ENCODE measurements at places on chromosomes 5 and 9.
A peak's percentile ranks its signal among the peaks of the same experiment; 100 is the strongest.

GRCh38 chr9:107707428-107707837, 217.9 kb upstream of the KLF4 start:
- DNase-seq: peak; percentile 70

DNA sequence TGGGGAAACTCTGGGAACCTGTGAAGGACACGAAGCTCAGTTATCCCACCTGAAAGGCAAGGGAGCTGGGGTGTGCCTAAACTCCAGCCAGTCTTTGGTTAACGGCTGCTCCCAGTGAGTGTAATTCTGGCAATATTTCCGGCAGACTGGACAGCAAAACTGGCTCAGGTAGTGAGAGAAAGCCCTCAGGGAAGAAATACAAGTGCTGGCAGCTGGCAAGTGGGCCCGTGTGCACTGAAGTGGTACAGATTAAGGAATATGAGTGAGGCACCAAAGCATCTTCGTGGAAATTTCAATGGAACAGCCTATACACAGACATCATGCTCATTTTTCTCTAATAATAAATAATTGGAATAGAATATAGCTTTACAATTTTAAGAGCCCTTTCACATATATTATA, 56.2 kb downstream of the ABHD17B start:
- no peak for DNase-seq

GRCh38 chr9:4174546-4175175, 125.2 kb downstream of the GLIS3 start:
- DNase-seq: no peak

DNA sequence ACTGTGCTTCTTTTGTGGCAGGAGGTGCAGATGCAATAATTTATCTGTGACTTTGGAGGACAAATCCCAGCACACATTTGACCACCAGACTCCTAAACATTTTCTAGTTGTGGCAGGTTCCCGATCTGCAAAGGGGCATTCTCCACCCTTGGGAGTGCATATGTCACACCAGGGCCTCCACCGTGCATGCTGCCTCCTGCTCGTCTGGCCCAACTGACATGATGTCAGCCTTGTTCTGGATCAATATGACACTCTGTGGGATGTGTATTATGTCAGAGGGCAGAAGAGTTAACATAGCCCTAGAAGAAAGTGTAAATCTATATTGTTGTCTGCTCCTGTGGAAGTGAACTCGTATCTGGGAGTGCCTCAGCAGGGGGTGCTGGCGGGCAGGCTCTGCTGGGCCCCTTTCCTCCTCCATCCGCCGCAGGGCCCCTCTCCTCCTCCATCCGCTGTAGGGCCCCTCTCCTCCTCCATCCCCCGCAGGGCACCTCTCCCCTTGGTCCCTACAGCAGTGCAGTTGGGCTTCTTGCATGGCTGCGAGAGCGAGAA, 97.7 kb upstream of the PPP1R26 start:
- DNase-seq: no peak

- DNase-seq: peak; percentile 63
Measured at GRCh38 chr5:180607861-180608571, 16.7 kb upstream of the SCGB3A1 start.

DNA sequence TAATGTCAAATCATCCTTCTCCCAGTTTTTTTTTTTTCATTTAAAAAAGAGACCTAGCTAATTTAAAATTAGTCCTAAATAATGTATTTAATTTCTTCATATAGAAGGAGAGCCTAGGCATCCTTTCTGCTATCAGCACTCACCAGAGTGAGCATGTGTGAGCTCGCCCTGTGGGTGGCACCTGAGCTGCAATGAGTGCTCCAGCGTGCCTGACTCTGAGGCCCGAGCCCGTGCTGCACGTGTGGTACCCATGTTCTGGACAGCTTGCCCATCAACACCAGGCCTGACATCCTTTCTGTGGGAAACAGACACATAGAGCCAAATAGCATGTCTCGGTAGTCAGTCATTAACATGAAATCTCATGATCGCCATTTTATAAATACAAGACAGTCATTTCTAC, 381.4 kb downstream of the DTWD2 start:
- DNase-seq: no peak

GRCh38 chr5:133341296-133341695, 271.0 kb downstream of the FSTL4 start:
- no peak for DNase-seq

GRCh38 chr5:172477466-172477865, 23.1 kb upstream of the SH3PXD2B start:
- no peak for DNase-seq

DNA sequence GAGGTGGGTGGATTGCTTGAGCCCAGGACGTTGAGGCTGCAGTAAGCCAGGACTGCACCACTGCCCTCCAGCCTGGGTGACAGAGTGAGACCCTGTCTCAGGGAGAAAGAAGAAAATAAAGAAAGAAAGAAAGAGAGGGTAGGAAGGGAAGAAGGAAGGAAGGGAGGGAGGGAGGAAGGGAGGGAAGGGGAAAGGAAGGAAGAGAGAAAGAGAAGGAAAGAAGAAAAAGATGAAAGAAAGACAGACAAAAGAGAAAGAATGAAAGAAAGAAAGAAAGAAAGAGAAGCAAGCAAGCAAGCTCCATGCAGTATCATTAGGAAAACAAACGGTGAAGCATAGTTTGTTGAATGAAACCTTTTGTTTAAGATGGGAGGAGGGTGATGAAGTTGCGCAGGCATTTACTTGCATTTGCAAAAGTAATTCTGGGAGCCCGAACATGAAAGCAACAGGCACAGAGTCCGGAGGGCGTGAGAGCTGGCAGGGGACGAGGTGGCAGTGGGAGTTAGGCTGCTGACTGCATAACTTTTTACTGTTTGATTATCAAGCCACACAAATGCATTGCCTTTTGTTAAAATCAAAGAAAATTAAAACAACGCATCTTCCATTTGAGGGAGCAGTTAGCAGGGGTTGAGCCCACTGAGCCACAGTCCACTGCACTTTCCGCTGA, 26.0 kb upstream of the CEP72 start:
- no peak for DNase-seq

- peak; percentile 52 for DNase-seq
Measured at GRCh38 chr5:59588922-59589321, 304.6 kb downstream of the PDE4D start.

DNA sequence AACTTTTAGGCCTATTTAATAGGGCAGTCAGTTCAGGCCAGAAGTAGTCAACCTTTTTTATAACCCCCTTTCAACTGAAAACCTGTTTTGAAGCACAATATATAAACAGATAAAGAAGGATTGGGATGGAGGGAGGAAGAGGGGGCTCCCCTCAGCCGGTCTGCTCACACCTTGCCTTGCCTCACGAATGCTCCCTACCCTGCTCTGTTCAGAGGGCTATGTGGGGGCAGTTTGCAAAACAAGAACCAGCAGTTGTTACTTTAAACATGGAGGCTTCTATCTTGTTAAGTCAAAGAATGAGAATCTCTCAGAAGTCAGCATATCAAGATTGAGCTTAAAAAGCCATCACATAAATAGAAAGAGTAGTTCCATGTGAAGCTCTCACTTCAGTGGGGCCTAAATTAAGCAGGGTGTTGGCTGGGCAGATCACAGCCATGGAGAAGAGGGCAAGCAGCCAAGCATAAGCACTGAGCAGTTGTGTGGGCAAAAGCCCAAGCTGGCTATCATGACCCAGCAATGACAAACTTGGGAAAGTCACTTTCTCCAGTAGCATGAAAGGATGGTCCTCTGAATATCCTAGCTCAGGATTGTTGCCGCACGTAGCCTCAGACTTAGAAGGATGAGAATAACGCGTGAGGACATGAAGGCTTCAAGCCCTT, 70.6 kb downstream of the ALDH1A1 start:
- DNase-seq: no peak

DNA sequence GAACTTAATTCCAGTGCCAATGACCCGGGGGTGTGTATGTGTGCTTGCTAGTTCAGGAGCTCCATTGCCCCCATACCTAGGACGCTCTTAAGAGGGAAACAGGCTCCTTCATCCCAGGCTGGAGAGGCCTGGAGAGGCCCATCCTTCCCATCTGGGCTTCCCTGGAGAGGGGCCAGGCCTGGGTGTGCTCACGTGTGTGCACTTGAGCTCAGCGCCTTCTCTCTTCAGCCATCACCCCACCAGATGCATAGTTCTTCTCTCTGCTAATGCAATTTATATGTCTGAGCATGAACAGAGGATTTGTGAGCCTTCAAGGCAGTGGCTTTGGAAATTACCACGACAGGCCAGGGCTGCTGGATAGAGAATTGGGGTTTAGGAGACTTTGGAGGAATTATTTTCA, 48.6 kb upstream of the SHB start:
- DNase-seq: no peak

DNA sequence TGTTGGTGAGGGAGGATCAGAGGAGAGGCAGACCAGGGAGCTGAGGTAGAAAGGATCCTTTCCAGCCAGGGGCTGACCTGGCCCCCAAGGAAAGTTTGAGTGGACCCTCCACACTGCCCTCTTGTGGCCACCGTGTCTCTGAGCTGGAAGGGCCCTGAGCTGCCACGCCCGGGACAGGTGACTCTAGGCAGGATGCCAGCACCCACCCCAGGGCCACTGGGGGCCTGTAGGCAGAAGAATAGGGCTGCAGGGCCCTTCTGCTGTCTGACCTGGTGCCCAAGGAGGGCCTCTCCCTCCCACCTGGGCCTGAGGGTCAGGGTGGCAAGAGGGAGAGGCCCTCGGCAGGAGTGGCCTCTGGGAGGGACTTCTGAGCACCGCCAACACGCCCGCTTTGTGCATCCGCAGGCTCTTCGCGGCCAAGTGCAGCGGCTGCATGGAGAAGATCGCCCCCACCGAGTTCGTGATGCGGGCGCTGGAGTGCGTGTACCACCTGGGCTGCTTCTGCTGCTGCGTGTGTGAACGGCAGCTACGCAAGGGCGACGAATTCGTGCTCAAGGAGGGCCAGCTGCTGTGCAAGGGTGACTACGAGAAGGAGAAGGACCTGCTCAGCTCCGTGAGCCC, 76.8 kb downstream of the LMX1B start:
- DNase-seq: peak; percentile 12

- DNase-seq: no peak
Measured at GRCh38 chr5:10451137-10451824, 9.6 kb downstream of the ROPN1L start.

GRCh38 chr5:164941132-164941531, 1435.7 kb downstream of the MAT2B start:
- DNase-seq: no peak

GRCh38 chr5:175521313-175521833, 43.0 kb downstream of the SFXN1 start:
- DNase-seq: no peak

GRCh38 chr5:15791274-15791673, 291.3 kb downstream of the FBXL7 start:
- DNase-seq: peak; percentile 33

- peak; percentile 67 for DNase-seq
Measured at GRCh38 chr9:120474591-120475243, 105.2 kb downstream of the CDK5RAP2 start.

- peak; percentile 41 for DNase-seq
Measured at GRCh38 chr5:10360686-10361085, 7.2 kb downstream of the MARCHF6 start.

GRCh38 chr5:421287-421880, 21.6 kb upstream of the EXOC3 start:
- no peak for DNase-seq

DNA sequence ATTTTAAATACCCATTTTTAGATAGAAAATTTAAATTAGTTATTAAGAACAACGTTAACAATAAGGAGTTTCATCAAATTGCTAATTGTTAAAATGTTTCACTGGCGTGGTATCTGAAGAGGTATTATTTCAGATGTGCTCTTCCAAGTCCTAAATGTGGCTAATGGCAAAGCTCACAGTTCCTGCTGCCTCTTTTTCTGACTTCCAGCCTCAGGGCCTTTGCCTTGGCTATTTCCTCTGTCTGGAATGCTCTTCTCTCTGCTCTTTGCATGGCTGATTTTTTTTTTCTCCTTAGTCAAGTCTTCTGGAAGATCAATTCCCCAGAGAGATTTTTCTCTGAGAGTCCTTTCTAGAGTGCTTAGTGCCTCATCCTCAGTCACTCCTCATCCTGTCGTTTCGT, 9.6 kb upstream of the SSBP2 start:
- DNase-seq: no peak

DNA sequence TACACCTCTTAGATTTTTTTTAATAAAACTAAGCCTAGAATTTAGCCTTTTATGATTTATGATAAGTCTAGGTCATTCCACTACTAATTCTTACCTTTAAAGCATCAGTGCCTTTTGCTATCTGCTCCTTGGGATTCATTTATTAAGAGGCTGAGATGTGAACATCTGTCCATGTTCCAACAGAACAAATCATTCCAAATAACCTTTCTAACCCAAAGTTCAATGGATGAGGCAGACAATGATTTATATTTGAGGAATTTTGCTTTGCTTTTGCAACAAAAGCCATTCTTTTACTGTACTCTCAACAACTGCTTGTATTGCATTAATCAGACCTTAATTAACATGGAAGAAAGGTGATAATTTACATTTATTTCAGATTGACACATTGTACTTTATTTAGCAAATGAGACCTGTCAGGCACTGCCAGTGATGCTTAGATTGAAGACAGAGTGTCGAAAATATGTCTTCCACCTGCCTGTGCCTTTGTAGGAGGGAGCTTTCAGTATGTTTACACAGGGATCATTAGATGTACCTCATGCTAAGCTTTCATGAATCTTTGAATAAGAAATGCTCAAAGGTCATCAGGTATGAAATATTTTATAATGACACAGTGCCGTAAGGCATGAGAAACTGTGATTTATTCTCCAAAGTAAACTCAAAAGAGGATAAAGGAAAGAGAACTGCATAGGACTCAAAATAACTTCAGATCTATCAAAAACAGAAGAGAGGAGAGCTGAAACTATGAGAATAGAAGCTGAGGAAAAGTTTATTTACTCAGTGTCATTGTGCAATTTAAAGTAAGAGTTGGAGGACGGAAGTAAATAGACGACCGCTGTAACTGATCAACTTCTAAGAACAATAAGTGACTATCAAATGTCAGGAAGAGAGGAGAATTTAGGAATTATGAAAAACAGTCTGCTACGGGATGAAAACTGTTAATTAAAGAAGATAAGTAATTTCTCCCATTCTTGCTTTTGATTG, 36.7 kb upstream of the IZUMO3 start:
- DNase-seq: no peak

GRCh38 chr9:102032614-102033013, 294.2 kb upstream of the GRIN3A start:
- no peak for DNase-seq

DNA sequence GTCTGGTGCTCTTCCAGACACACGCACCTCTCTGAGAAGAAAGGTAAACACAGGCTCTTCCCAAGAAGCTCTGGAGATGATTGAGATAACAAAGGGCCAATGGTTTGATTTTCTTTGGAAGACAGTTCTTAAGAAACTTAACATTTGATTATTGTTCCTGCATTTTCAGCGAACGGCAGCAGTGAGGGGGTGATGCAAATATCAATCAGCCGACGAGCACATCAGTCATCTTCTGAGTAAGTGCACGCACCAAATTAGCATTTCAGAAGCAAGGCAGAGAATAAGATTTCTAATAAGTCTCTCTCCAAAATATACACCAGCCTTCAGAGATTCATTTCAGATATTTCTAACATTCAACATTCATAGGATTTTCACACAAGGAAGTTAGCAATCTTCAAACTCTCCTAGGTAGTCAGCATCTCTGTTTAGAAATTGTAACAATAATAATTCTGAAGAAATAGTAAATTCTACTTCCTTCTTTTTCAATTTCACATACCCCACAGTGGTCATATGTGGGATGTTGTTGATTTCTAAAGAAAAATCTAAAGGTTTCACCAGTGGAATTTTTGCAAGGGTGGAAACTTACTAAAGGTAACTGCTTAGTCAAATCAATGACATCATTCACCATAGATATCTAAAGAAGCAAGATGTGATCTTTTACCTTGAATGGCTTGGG, 250.3 kb downstream of the SEC61B start:
- DNase-seq: no peak

Measured in OCI-M1 (cell line).